ENCODE measurements at places on chromosomes 6 and 20. TPM values are rescaled to one million over a fixed set of nuclear protein-coding genes. Genes with fewer than 3 reads are reported as not detected.

DNA sequence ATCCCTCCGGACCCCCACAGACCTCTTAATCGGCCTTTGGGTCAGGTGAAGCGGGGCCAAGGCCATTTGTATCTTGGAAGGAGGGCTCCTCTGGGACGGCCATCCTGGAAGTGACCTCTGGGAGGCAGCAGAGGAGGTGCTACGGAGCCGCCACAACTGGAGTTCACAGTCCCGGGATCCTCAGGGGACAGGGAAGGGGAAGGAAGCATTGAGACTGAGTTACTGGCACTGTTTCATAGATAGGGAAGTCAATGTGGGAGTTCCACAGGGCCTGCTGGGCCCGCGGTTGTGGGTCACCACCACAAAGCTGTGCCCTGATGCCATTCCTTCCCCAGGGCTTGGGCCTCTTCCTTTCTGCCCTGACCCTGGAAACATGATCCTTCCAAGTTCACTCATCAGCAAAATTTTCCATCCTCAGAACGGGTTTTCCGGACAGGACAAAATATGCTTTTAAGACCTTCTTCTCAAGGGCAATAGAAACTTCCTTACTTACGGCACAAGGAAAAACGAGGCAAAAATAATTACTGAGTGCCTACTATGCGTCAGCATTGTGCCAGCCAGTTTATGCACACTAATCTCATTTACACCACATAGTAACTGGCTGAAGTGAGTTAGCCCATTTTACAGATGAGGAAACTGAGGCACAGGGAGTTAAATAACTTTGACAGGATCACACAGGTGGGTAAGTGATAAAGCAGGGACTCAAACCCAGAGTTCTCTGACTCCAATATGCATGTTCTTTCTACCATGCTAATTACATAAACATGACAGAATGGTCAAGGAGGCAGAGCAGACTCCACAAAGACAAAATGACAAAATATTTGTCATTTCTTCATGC is 143.8 kb downstream of the UNC5CL start:
- DNase-seq: peak; percentile 79
- no peaks in the 10 kb centered on the region for H3K36me3 ChIP-seq
- no peaks in the 10 kb centered on the region for H3K4me1 ChIP-seq
- no peaks in the 10 kb centered on the region for H3K27me3 ChIP-seq

DNA sequence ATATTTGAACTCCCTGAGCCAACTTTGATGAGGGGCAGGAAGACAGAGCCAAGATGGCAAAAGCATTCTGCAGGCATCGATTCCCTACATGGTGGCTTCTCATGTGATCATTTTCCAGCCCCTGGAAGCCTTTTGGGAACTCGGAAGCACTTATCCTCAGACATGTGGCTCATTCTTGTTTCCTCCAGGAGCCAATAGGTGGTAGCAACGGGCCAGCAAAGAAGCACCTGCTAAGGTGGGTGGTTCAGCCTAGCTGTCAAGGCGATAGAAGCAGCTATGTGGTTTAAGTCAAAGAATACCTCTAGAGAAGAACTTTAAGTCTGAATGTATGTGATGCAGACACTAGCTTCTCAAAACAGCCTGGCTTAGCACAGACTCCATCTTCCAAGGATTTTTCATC is 64.9 kb upstream of the PAX1 start:
- H3K27ac ChIP-seq: no peak overlapping the region
- H3K4me1 ChIP-seq: no peaks in the 10 kb centered on the region
- no peaks in the 10 kb centered on the region for H3K36me3 ChIP-seq
- peaks cover 26% of the 10 kb centered on the region for H3K27me3 ChIP-seq
- H3K4me3 ChIP-seq: no peak overlapping the region

Gene ZBP1
- total RNA-seq: not detected

DNA sequence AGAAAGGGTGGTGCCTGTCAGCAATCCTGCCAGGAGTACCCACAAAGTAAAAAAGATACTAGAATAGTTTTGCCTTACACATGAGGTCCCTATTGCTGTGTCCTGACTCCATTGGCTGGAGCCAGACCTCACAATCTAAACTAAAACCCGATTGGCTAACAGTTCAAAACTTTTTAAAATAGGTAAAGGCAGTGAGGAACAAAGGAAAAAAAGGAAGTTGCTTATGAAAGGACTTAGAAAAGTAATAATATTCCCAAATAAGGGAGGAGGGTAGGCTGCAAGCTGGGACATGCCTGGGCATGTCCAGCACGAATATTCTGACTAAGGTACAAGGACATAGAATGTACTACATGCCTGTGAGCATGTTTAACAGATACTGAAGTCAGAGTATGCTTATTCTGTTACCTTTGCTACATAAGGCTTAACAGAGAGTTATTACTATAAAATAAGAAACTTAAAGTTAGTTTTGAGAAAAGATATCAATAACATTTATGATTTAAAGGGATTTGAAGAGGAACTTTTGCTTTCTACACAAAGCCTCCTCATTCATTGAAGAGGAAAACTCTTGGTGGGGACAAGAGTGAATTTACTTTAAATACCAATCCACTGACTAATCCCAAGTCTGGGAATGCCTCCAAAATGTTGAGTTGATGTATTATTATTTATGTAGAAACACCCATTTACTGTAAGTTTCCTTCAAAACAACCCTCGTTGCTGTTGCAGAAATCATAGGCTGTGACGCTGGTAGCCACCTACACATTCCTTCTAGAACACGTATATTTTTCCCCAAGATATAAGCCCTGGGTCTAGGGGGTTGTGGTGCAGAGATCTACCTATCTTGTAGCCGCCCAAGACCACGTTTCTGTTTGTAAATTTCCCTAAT is 8.2 kb upstream of the MTHFD1L start:
- H3K4me1 ChIP-seq: no peaks in the 10 kb centered on the region
- no peak for DNase-seq
- no peak overlapping the region for H3K27ac ChIP-seq
- H3K27me3 ChIP-seq: no peaks in the 10 kb centered on the region
- no peak overlapping the region for H3K4me3 ChIP-seq
- no peaks in the 10 kb centered on the region for H3K36me3 ChIP-seq

All from neural progenitor cell (in vitro differentiated cells).